ENCODE measurements at places on chromosomes 11 and 22.

DNA sequence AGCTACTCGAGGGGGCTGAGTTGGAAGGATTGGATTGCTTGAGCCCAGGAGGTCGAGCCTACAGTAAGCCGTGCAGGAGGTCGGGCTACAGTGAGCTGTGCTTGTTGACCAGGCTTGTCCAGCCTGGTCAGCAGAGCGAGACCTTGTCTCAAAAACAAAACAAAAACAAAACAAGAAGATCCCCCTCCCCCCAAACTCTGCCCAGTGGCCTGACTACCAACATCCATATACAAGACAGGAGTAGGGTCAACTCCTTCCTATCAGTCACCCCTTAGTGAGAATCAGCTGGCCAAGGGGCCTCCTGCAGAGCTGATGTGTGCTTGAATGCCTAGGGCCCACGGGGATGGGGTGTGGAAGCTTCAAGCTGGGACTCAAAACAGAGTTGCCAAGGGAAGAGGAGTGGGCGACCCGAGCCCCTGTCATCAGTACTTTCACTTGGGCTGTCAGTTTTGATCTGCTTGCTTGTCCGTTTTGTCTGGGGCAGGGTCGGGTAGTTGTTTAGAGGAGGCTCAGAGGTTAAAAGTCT, 942 bp upstream of the TSPAN18 start:
- no peak for DNase-seq

DNA sequence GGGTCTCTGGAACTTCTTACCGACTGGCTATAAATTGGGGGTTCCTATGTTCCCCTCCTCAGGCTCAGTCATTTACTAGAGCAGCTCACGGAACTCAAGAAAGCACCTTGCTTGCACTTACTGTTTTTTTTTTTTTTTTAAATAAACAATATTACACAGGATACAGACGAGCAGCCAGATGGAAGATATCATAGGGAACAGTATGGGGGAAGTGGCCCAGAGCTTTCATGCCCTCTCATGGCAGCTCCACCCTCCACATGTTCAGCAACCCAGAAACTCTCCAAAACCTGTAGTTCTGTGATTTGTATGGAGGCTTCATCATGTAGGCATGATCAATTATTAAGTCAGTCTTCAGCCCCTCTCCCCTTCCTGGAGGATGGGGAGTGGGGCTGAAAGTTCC, 7.5 kb downstream of the UVRAG start:
- DNase-seq, result no peak

- DNase-seq, result no peak
Observed at GRCh38 chr11:12800032-12800671, 125.9 kb downstream of the TEAD1 start.

GRCh38 chr22:33299245-33299956, 241.2 kb upstream of the SYN3 start:
- DNase-seq, result no peak

- no peak for DNase-seq
Observed at GRCh38 chr11:47105974-47106373, 70.7 kb downstream of the ARFGAP2 start.

DNA sequence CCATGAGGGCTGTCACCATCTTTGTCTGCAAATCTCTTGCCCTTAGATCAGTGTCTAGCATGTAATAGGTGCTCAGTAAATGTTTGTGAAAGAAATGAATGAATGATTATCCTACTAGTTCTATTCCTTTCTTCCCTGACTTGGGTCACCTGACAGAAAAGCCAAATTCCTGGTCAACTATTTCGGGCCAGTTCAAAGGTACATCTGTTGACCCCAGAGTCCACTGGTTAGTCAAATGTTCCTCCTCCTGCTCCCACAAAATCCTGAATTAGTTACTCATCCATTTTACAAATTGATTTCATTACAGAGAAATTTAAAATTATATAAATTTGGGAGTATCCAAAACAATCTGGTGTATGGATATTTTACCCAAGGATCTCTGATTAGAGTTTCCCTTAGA, 124.7 kb upstream of the NAV2 start:
- DNase-seq, result no peak

DNA sequence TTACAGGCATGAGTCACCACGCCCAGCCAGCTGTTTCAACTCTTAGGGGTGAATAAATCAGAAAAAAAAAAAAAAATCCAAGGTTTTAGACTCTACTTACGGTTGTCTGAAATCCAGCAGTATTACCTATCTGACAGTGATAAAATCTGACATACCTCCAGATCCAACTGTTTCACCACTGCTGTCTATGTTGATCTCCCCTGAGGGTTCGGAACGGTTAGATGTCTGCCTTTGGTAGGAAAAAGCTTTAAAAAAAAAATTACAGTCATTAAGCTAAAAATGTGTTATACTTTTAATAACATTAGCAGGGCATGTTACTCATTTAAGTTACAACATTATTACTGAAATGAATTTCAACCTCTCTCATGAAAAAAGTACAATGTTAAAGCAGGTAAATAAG, 21.1 kb downstream of the NCAPD3 start:
- DNase-seq, result no peak

- no peak for DNase-seq
Observed at GRCh38 chr22:31081963-31082605, 966 bp downstream of the SMTN start.

- no peak for DNase-seq
Observed at GRCh38 chr11:113562576-113562975, 87.4 kb upstream of the DRD2 start.

DNA sequence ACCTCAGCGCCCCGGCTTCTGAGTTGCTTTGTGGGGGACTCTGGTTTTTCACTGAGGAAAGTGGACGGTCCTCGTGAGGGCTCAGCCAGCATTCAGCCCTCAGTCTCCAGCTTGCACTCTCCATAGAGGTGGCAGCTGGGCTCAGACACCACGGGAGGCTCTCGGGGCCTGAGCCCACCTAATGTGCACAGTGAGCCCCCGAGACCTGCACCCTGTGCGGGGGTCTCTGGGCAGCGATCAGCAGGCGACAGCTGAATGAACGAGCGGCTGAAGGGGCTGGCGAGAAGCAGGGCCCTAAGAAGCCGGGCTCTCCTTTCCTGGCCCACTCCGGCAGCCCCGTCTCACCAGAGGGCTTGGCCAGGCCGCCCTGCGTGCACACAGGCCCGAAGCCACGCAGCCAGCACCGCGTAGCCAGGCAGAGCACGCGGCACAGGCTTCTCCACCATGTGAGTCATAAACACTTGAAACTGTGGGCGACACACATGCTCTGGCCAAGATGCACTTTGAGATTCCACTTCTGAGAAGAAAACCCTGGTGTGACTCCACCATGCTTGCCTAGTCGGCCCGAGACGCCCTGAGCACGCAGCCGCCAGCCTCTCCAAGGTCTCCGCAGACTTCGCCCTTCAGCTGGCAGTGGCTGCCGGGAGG, 28.0 kb downstream of the TOLLIP start:
- no peak for DNase-seq

- no peak for DNase-seq
Observed at GRCh38 chr11:27882066-27882697, 181.9 kb upstream of the BDNF start.

GRCh38 chr22:39933741-39934140, 26.5 kb upstream of the TMA7B start:
- no peak for DNase-seq

DNA sequence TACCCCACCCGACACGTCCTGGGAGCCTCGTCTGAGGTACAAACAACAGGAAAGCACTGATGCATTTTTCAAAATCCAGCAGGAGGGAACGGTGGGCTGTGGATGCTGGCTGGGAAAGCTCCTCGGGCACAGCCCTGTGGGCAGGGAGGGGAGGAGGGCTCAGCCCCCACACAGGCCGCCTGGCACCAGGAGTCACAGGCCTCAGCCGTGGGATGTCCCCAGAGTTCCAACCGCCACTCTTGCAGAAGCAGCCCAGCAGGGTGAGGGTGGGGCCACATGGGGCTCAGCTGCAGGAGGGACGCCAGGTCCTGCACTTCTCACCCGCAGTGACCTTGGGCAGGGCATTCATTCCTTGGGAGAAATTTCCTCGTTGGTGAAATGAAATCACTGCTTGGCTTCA, 274.6 kb downstream of the BRD1 start:
- DNase-seq, result no peak

GRCh38 chr11:121566279-121567168, 113.8 kb upstream of the SORL1-AS1 start:
- DNase-seq, result no peak

DNA sequence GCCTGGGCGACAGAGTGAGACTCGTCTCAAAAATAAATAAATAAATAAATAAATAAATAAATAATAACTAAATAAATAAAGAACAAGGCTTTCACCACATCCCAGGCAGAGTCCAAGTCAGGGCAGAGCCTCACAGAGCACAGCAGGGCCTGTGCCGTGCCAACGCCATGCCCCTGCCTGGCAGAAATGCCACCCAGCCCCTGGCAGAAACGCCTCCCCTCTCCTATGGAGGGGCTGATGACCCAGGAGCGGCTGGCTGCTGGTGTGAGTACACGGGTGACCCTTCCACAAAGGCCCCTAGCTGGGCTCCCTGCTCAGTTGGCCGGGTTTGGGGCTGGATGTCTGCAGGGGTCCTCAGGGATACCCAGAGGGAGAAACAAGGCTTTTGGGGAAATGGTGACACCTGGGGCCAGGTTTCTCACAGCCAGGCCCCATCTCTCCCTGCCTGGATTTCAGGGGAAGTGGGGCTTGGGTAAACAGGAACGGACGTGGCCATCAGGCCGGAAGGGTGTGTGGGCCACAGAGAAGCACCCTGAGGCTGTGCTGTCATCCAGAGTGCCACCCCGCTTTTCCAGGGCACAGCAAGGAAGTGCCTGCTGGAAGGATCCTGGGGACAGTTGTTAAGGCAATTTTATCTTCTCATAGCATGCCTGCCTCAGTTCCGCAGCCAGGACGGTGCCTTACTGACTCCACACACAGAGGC, 5.1 kb downstream of the BID start:
- DNase-seq, result no peak

DNA sequence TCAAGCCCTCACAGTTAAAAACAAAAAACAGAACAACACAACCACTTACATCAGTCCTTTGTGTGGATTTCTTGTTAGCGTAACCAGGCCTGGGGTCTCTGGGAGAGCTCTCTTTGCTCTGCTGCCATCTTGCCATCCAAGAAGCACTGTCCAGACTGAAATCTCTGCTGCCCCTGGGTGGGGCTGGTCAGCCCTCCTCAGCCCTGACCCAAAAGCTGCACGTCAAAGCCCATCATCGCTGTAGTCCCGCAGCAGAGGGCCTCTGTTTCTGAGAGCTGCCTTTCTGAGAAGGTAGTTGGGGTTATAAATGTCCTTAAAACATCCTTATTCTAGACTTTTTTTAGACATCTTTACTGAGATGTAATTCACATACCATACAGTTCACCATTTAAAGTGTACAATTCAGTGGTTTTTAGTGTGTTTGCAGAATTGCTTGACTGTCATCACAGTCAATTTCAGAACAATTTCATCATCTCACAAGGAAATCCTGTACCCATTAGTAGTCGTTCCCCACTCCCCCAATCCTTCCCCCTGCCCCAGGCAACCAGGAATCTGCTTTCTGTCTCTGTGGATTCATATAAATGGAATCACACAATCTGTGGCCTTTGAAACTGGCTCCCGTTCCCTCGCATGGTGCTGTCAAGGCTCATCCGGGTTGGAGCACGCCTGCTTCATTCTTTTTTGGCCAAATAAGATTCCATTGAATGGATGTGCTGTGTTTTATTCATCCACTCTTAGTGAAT, 94.9 kb downstream of the TBC1D22A start:
- DNase-seq, result no peak

DNA sequence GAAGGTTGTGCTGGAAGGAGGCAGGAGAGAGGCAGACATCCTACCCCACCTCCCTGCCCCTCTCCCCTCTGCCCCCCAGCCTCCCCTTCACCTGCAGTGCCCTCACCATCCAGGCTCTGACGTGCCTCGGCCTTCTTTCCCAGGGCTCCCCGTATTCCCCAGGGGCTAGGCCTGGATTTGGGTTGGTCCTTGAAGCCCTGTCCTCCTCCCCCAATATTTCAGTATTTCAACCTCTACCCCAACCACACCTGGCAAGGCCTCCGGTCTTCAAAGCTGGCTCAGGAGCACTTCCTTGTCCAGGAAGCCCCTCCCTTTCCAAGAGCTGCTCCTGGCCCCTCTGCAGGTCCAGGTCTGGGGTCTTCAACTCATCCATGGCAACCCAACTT, 8.6 kb upstream of the PDE2A start:
- DNase-seq, result no peak

- DNase-seq, result no peak
Observed at GRCh38 chr22:39130152-39130704, 22.3 kb downstream of the CBX7 start.

- DNase-seq, result no peak
Observed at GRCh38 chr11:106493751-106494150, 416.3 kb downstream of the AASDHPPT start.

GRCh38 chr11:76734456-76735420, 48.4 kb upstream of the TSKU start:
- no peak for DNase-seq

- DNase-seq, result no peak
Observed at GRCh38 chr11:16911658-16912057, 102.6 kb downstream of the PLEKHA7 start.

GRCh38 chr11:16921019-16921418, 93.2 kb downstream of the PLEKHA7 start:
- no peak for DNase-seq
